Astrocyte (in vitro differentiated cells and primary cell): ENCODE measurements at places on chromosomes 13 and 19. TPM values are rescaled to one million over a fixed set of nuclear protein-coding genes. Genes with fewer than 3 reads are reported as not detected.

DNA sequence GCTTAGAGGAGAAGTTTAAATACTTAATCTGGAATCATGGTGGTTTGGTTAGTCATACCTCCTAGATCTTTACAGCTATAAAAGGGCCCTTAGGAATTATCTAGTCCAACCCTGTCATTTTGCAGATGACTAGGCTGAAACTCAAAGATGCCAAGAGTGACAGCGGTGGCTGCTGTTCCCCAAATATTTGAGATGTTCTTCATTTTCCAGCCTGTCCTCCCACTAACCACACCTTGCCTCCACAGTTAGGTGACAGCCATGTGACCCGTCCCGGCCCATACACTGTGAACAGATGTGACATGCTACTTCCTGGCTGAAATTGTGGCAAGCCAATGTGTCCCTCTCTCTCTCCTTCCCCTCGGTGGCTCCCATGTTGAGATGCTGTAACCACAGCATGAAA, 225.5 kb upstream of the IPO5 start:
- H3K27ac ChIP-seq = no peak overlapping the region
- no peak overlapping the region for H3K4me3 ChIP-seq
- peaks cover 3% of the 10 kb centered on the region for H3K4me1 ChIP-seq
- no peak for DNase-seq
- no peaks in the 10 kb centered on the region for H3K36me3 ChIP-seq
- no peaks in the 10 kb centered on the region for H3K27me3 ChIP-seq

GRCh38 chr13:73704587-73704986, 429.6 kb downstream of the KLF12 start:
- no peak overlapping the region for H3K27ac ChIP-seq
- no peak overlapping the region for H3K4me3 ChIP-seq
- DNase-seq = no peak
- H3K4me1 ChIP-seq = no peaks in the 10 kb centered on the region
- no peaks in the 10 kb centered on the region for H3K27me3 ChIP-seq
- peaks cover 5% of the 10 kb centered on the region for H3K36me3 ChIP-seq

DNA sequence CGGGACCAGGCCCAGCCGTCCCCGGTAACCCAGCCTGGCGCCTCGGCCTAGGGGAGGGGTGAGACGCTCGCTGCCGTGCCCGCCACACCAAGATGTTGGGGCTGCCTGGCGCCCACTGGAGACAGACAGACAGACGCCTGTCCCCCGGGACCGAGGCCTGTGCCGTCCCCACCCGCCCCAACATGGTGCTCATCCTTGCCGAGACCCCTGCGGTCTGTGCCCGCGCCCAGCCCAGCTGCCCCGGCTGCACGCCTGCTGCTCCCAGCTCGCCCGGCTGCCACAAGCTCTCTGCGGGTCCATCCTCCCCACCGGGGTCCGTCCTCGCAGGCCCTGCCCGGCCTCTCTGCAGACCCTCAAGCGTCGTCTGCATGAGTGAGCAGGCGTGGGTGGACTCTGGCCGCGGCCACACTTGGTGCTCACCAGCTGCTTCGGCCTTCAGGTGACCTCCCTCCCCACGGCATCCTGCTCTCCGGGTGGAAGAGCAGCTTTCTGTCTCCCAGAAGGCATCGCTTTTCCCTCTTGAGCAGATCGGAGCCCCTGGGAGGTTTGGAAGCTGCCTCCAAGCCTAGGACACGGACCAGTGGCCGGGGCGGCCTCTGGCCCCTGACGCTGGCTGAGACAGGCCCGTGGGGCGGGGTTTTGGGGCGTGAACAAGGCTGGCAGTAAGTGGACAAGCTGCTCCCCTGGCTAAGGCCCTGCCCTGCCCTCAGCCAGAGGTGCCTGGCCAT, 6.7 kb upstream of the TMPRSS9 start:
- peaks cover 3% of the 10 kb centered on the region for H3K36me3 ChIP-seq
- no peak for DNase-seq
- H3K27me3 ChIP-seq = peaks cover under 1% of the 10 kb centered on the region
- H3K4me3 ChIP-seq = no peak overlapping the region

The MEIOSIN gene
- total RNA-seq = not detected in 2 replicates

GRCh38 chr13:51000061-51000460, 90.5 kb downstream of the RNASEH2B start:
- peak; percentile 14 for DNase-seq
- H3K4me1 ChIP-seq = peaks cover 2% of the 10 kb centered on the region
- H3K4me3 ChIP-seq = no peak overlapping the region
- peaks cover 7% of the 10 kb centered on the region for H3K27me3 ChIP-seq

The GTF2F2 gene
- total RNA-seq = 24.5 and 27.8 TPM in 2 replicates

- H3K4me1 ChIP-seq = peaks cover 28% of the 10 kb centered on the region
- peak overlapping the region; percentile 88 for H3K27ac ChIP-seq
- H3K36me3 ChIP-seq = no peaks in the 10 kb centered on the region
- DNase-seq = no peak
- H3K27me3 ChIP-seq = no peaks in the 10 kb centered on the region
- H3K4me3 ChIP-seq = peak overlapping the region; percentile 21
These were observed 74.4 kb downstream of the LHFPL6 start for GRCh38 chr13:39528661-39528980.

The CEACAM16 gene
- 0.14 TPM in 1 of 2 replicates, not detected in the other for total RNA-seq

The ADAMTSL5 gene
- 4.7 and 5.5 TPM in 2 replicates for total RNA-seq

DNA sequence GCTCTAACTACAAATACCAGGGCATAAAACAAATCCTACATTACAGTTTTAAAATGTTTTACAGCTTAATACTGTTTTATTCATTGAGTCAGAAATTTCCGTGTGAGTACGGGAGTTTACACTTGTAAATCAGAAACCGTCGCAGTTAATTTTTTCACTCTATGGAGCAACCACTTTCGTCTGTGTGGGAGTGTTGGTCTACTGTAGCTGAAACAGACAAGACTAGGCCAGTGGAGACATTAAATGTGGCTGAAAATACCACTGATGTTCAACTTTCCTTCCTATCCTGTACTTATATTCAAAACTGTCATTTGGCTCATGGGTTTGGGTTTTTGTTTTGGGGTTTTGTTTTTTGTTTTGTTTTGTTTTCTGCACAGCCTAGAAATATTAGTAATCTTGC, 268.7 kb downstream of the DCT start:
- no peak overlapping the region for H3K4me3 ChIP-seq
- H3K36me3 ChIP-seq = no peaks in the 10 kb centered on the region
- H3K27me3 ChIP-seq = no peaks in the 10 kb centered on the region
- no peaks in the 10 kb centered on the region for H3K4me1 ChIP-seq
- H3K27ac ChIP-seq = no peak overlapping the region

DNA sequence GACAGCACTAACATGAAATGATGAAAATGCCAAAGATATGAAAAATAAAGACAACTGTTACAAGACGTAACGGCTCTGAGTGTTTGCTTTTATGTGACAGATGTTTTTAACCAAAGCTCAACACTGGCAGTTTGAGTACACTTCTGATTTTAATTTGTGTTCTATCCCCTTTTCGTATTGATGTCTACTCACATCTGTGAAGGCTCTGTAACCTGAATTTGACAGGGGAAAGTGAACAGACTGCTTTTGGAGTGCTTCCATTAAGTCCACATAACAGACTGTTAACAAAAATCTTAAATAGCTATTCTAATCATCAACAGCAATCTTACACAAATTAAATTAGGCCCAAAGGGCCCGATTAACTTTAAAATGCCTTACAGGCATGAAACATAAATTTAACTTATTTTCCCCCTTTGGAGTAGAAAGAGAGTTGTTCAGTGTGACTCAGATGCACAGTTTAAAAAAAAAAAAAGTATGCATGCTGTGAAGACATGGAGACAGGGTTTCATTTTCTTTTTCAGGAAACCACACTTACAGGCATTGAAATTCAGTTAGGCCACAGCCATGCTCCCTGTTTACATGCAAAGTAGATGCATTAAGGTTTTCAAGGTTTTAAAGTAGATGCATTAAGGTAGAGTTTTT, 16.3 kb upstream of the RNASEH2B start:
- no peak overlapping the region for H3K4me3 ChIP-seq
- no peaks in the 10 kb centered on the region for H3K27me3 ChIP-seq
- H3K27ac ChIP-seq = no peak overlapping the region
- no peaks in the 10 kb centered on the region for H3K36me3 ChIP-seq
- peak; percentile 16 for DNase-seq
- H3K4me1 ChIP-seq = no peaks in the 10 kb centered on the region

The BICRA gene
- 16.5 and 20.7 TPM in 2 replicates for total RNA-seq

- no peaks in the 10 kb centered on the region for H3K36me3 ChIP-seq
- no peak overlapping the region for H3K4me3 ChIP-seq
- H3K4me1 ChIP-seq = peaks cover 7% of the 10 kb centered on the region
- DNase-seq = peak; percentile 32
- H3K27me3 ChIP-seq = no peaks in the 10 kb centered on the region
- no peak overlapping the region for H3K27ac ChIP-seq
These were observed 874.9 kb downstream of the EFNB2 start for GRCh38 chr13:105660561-105660960.

DNA sequence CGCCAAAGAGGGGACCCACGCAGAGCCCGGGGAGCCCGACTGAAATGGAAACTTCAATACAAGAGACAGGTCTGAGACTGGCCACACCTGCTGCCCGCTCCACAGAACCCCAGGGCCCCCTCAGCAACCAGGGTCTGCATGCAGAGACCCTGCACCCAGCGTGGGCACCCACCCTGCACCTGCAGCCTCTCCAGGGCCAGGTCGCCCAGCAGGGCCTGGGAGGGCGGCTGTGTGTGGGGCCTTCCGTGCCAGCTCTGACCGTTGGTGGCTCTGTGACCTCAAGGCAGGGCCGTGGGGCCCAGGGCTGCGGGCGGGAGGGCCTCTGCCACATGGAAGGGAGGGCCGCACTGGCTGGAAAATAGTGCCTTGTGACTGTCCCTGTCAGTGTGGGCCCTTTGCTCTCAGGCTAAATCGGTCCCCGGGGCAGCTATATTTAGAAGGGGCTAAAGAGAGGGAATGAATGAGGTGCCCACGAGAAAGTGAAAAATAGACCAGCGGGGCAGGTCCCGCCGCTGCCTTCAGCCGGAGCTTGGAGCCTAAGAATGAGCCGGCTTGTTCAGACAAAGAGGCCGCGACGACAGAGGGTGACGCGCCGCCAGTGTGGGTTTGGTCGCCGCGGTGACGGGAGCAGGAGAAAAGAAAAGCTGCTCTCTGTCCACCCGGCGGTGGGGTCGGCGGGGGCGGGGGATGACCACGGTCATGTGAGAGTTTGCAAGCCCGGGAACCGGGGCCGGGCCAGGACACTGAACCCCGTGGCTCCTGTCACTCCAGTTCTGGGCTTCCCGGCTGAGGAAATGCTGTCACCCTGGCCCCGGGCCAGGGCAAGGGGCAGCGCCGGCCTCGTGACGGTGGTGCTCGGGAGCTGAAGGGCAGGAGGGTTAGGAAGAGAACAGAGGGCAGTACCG, 70.5 kb downstream of the GADD45B start:
- no peaks in the 10 kb centered on the region for H3K36me3 ChIP-seq
- peaks cover 49% of the 10 kb centered on the region for H3K4me1 ChIP-seq
- peak; percentile 43 for DNase-seq
- H3K27me3 ChIP-seq = no peaks in the 10 kb centered on the region
- no peak overlapping the region for H3K4me3 ChIP-seq
- no peak overlapping the region for H3K27ac ChIP-seq

The SUGT1 gene
- 79.3 and 87.3 TPM in 2 replicates for total RNA-seq

DNA sequence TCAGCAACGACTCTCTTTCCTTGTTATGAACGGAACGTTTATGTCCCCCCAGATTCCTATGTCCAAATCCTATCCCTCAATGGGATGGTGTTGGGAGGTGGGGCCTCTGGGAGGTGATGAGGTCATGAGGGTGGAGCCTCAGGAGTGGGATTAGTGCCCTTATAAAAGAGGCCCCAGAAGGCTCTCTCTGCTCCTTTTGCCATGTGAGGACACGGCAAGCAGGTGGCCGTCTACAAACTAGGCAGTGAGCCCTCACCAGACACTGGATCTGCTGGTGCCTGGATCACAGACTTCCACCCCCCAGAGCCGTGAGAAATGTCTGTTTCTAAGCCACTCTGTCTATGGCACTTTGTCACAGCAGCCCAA, 53.2 kb downstream of the EPS15L1 start:
- no peak overlapping the region for H3K27ac ChIP-seq
- no peaks in the 10 kb centered on the region for H3K4me1 ChIP-seq
- H3K36me3 ChIP-seq = peaks cover 17% of the 10 kb centered on the region
- H3K27me3 ChIP-seq = no peaks in the 10 kb centered on the region
- no peak overlapping the region for H3K4me3 ChIP-seq

The UBAC2 gene
- 61.0 and 64.8 TPM in 2 replicates for total RNA-seq

GRCh38 chr13:106874323-106874722, 306.4 kb upstream of the ARGLU1 start:
- no peak overlapping the region for H3K27ac ChIP-seq
- H3K36me3 ChIP-seq = no peaks in the 10 kb centered on the region
- H3K27me3 ChIP-seq = no peaks in the 10 kb centered on the region
- no peaks in the 10 kb centered on the region for H3K4me1 ChIP-seq
- H3K4me3 ChIP-seq = no peak overlapping the region
- DNase-seq = no peak

GRCh38 chr19:53982611-53983010, 8.8 kb upstream of the CACNG6 start:
- H3K4me3 ChIP-seq = no peak overlapping the region
- H3K27me3 ChIP-seq = peaks cover 4% of the 10 kb centered on the region
- peaks cover 11% of the 10 kb centered on the region for H3K4me1 ChIP-seq

The SULT2B1 gene
- total RNA-seq = 0.31 TPM in 1 of 2 replicates, not detected in the other

The TOMM40 gene
- 93.4 and 107 TPM in 2 replicates for total RNA-seq

The SLC5A5 gene
- total RNA-seq = not detected in 2 replicates

- no peak overlapping the region for H3K4me3 ChIP-seq
- H3K36me3 ChIP-seq = peaks cover 5% of the 10 kb centered on the region
- no peak overlapping the region for H3K27ac ChIP-seq
- H3K4me1 ChIP-seq = peaks cover 17% of the 10 kb centered on the region
- H3K27me3 ChIP-seq = peaks cover 11% of the 10 kb centered on the region
These were observed 1.7 kb upstream of the PTGER1 start for GRCh38 chr19:14476673-14477401.

GRCh38 chr13:111597191-111597611, 276.8 kb downstream of the TEX29 start:
- H3K4me1 ChIP-seq = no peaks in the 10 kb centered on the region
- H3K27me3 ChIP-seq = no peaks in the 10 kb centered on the region
- H3K27ac ChIP-seq = no peak overlapping the region
- H3K4me3 ChIP-seq = no peak overlapping the region
- no peaks in the 10 kb centered on the region for H3K36me3 ChIP-seq

DNA sequence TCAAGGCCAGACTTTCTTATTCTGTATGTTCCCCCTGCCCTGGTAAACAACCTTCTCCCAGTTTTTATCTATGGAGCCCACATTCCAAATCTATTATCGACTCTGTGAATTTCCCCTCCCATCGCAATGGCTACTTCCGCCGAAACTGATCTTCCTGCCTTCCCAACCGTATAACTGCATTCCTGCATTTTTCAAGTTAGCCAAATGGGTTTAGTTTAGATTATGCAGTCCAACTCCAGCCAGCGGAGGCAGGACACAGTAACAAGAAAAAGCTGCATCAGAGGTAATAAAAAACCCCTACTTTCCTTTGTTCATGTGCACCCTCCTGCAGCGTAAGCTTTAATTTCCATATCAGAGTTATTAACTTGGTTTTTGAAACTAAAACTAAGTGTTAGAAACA, 112.2 kb upstream of the ZNF91 start:
- H3K27me3 ChIP-seq = no peaks in the 10 kb centered on the region
- H3K4me1 ChIP-seq = no peaks in the 10 kb centered on the region
- H3K4me3 ChIP-seq = no peak overlapping the region
- DNase-seq = no peak

The ZNF491 gene
- not detected in 2 replicates for total RNA-seq
